ENCODE measurements at places on chromosomes 5 and 9. TPM values are rescaled to one million over a fixed set of nuclear protein-coding genes. Genes with fewer than 3 reads are reported as not detected.

DNA sequence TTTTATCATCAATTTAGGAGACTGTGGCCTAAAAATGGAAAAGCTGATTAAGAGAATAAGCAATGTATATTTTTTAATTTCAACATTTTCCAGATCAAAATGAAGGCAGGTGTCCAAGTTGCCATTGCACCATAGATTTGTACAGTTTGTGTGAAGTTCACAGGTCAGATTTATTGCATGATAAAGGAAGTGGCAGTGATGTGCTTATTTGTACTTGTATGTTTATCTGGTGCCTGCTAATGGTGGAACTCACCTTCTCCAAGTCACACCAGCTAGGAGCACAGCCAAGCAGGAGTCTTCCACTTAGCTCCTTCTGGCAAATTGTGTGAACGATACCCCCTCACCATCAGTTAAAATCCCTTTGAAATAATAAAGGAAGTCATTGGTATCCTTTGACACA, 37.8 kb upstream of the ANKRD31 start:
- no peak for DNase-seq

Gene MEIKIN
- not detected for total RNA-seq

DNA sequence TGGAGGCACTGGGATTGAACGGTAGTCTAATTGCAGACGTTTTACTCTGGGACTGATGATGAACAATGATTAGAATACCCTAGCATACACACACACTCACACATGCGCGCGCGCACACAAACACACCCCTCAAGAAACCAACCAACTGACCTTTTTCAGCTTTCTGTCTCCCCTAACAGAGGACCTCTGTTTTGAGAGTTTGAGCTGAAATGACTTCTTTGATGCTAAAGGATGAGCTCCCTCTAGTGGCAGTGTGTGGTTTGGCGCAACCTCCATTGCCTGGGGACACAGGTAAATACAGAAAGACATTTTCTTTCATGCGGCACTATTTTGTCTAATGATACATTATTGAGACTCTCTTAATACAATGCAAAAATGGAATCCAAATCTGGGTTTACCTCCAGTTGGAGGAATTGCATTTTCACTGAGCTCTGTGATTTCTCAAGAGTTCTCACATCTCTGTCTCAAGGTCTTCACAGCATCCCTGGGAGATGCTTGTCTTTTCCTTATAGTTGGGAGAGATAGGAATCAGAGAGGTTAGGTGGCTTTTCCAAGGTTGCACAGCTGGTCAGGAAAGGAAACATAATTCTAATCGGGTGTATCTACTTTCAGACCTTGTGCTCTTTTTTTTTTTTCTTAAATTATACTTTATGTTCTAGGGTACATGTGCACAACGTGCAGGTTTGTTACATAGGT, 187.5 kb downstream of the TMEM38B start:
- peak; percentile 62 for DNase-seq

GRCh38 chr9:137348769-137349470, 46.8 kb upstream of the NRARP start:
- no peak for DNase-seq

- DNase-seq = no peak
Observed at GRCh38 chr5:136793300-136793699, 428.0 kb upstream of the TRPC7 start.

Gene ABLIM3
- 6.5 TPM for total RNA-seq

- DNase-seq = no peak
Observed at GRCh38 chr9:32698706-32699277, 63.3 kb upstream of the TAF1L start.

DNA sequence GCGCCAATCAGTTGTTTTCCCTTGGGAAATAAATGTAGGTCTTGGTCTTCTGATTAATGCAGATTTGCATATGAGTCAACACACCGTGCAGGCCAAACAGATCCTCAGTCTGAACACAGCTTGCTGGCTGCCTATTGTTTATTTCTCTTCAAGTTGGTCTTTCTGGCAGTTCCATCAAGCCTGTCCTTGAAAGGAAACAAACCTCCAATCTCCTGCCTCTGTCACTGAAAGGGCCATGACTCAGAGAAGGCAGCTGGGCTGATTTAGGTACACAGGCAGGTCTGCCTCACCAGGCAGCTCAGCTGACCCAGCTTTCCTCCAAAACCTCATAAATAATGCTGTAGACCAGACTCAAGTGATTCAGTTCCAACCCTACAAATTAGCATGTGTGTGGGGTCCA, 175.9 kb downstream of the MAN2A1 start:
- no peak for DNase-seq

Gene STC2
- 96.3 TPM for total RNA-seq

DNA sequence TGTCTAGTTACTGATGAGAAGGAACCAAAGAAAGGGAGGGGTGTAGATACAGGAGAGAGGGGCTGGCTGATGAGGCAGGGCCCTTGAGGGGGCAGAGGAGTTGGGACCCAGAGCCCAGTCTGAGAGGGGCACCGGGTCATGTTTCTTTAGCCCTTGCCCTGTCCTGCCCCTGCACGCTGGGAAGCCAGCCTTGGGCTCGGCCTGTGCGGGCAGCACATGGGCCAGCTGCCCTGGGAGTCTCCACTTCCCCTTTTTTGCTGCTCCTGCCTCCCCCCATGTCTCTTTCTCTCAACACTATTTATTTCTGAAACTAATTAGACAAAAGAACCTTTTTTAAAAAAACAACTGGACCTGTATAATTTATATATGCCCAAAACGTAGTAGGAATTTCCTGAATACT, 20.5 kb downstream of the MVB12B start:
- DNase-seq = no peak

- peak; percentile 46 for DNase-seq
Observed at GRCh38 chr5:50751064-50751657, 84.7 kb downstream of the PARP8 start.

- DNase-seq = no peak
Observed at GRCh38 chr5:169703813-169704212, 66.7 kb downstream of the DOCK2 start.

Gene OBP2B
- not detected for total RNA-seq

DNA sequence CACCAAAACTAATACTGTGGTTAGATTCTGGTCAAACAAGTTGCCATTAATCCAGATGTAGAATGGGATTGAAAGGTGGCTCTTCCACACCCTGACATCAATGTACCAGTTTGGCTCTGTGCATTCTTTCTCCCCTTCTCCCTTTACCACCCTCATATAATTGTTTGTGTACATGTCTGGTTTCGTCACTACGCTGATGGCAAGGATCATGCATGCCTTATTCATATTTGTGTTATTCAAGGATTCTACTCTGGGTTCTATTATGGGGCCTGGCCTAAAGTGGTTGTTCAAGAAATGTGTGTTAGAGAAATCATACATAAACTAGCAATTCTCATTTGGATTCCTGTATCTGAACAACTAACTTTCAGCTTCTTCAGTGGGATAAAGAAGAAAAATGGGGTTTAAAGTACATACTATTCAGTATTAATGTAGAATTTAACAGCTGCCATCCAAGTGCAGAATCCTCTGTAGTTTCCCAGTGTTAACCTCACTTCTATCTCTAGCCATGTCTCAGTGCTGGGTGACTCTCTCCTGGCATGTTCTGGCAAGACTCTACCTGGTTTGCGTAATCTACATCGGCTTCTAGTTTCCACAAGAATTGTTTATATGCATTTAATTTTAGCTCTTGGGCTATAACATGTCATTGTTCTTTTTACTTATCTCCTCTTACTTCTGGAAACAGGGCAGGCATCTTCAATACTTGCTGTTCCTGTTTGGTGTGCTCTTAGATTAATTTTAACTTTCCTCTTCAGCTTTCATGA, 27.9 kb upstream of the CDKN2B start:
- DNase-seq = no peak

GRCh38 chr5:17340379-17340778, 122.9 kb downstream of the BASP1 start:
- DNase-seq = no peak

DNA sequence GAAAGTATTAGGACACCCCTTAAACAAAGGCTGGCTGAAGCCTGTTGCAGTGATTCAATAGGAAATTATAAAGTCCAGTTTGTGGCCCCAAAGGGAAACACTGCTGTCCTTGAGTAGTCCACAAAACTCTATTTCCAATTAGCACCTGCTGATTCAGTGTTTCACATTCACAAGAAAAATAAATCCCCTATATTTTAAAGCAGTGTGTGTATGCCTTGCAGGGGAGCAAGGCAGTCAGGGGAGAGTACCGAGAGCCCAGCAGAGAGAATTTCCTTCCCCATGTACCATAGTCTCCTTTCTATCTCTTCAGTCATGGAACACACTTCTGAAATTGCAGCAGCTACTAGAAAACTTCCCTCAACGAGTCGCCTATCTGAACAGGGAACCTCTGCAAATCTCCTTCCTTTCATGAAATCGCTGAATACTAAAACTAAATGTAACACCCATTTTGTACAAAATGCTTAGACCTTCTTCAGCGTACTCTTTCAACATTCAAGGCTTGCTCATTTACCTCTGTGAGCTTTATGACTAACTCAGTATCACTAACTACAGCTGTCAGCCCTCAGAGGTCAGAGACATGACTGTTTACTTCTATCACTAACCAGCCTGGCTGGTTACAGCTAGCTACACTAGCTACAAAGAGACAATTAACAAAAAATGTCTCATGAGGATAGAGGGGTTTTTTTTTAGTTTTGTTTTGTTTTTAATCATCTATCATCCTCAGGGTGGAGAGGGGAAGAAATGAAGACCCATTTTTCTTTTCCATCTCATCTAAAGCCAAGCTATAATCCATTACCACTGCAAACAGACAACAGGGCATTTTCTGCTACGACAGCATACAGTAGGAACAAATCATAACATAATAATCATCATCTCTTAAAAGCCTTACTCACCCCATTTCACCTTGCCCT, 188.7 kb downstream of the EBF1 start:
- no peak for DNase-seq

GRCh38 chr5:170623576-170624181, 119.9 kb downstream of the KCNIP1 start:
- DNase-seq = peak; percentile 32

Gene BNC2
- 5.8 TPM for total RNA-seq

DNA sequence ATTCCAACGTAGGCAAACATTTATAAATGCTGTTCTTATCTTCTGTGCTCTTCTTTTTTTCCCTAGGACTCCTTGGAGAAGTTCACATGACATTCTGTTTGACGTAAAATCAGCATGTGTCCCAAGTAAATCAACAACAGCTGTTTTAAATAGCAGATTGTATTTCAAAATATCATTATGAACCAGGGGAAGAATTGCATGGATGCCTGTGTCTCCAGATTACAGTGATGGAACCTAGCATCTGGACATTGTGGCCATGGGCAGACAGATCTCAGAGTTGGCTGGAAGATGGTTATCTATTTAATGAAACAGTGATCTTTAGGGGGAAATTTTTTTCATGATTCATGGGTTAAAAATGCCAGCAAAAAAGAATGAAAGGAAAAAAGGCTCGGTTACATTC, 222.0 kb downstream of the MAN2A1 start:
- DNase-seq = no peak

DNA sequence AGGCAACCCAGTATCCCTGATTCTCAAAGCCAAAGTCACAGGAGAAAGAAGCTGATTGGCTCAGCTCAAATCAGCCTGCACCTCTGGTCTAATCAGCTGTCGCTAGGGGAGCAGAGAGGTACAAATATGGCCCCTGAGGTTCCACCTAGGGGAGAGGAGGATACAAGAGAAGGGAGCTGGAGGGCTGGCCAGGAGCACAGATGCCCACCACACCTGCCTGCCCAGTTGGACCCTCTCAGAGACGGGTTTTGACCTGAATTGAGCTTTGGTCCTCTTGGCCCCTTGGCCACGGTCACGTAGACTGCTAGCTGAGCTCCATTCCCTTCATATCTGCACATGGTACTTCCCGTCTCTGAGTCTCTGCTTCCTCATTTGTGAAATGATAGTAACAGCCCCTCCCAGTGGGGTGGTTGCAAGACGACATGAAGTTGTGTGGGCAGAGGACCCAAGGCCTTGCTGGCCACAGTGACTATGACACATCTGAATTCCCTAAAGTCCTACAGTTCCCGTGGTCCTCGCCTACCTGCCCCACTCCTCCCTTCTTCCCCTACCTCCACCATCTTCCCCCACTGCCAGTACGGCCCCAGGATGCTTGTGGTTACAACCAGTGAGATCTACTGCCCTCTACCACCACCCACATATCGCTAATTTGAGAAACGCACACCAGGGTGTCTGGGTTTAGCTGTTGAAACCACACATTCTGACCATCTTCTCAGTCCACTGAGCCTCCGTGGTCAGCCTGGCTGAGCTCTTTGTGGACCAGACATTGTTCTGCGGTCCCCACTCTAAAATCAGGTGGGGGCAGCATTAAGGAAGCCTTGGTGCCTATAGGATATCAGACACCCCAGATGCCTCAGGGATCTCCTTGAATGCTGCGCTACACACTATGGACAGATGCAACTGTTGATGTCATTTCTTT, 60.3 kb upstream of the NEK6 start:
- DNase-seq = no peak

DNA sequence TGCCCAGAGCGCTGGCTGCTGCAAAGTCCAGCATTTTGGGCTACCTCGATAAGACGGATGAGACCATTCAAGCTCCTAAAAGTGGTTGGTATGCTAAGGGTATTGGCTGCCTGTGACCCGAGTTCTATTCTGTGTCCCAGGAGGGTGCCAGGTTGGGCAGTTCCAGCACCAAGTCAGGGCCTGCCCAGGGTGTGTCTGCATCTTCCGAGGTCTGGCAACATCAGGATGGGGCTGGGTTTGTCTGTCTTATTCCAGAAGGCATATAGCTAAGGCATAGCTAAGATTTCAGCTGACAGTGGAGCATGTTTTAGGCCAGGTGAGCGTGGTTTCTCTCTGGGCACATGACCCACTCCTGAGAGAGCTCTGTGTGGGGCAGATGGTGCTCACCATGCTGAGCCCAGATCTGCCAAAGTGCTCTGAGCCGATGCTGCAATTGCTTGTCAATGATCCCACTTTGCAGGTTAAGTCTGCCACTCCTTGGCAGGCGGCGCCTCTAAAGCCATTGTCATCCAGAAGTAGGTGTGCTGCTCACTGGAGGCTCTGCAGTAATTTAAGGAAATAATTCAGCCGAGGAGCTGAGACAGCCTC, 7.8 kb downstream of the SLC9A3 start:
- no peak for DNase-seq

GRCh38 chr9:84439250-84439649, 98.7 kb upstream of the SLC28A3 start:
- peak; percentile 31 for DNase-seq

- no peak for DNase-seq
Observed at GRCh38 chr5:158841481-158842276, 258.0 kb downstream of the EBF1 start.

Gene IDNK
- total RNA-seq = 13.7 TPM

GRCh38 chr9:89795538-89796195, 190.9 kb downstream of the GADD45G start:
- DNase-seq = no peak

GRCh38 chr5:81924442-81924841, 47.4 kb upstream of the ATG10 start:
- DNase-seq = no peak

DNA sequence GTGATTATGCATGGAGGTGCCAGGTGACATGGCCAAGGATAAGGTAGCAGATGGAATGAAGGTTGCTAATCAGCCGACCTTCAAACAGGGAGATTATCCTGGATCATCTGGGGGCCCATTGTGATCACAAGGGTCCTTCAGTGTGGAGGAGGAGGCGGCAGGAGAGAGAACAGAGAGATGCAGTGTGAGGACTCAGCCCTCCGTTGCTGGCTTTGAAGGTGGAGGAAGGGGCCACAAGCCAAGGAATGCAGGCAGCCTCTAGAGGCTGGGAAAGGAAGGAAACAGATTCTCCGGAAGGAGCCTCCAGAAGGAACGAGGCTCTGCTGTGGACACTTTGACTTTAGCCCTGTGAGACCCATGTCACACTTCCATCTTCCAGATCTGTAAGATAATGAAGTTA, 27.4 kb upstream of the EEIG1 start:
- no peak for DNase-seq

GRCh38 chr9:81032030-81032572, 657.2 kb downstream of the TLE1 start:
- DNase-seq = no peak

Gene GABBR2
- total RNA-seq = 7.3 TPM
